ENCODE measurements at places on chromosomes 12 and 14.
A peak's percentile ranks its signal among the peaks of the same experiment; 100 is the strongest.

DNA sequence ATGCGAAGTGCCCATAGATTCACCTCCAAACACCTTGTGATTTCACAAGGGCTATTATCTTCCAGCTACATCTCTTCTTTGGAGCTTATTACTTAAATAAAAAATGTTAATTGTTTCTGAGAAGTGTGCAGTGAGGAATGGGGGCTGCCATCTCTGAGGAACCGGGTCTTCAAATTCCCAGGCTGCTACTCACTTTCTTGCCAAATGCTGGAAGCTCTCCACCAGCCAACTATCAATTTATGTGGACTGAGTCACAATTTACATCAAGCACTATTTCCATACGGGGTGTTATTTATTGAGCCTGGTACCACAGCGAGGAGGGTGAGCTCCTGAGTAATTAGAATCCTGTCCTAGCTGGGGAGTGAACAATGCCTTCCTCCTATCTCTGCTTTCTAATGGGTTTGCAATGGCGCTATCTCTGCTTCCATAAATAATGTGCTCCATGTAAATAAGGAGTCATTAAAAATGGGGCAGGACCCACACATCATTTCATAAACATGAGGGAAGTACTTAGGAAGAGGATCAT is 898.3 kb downstream of the VRK1 start:
- DNase-seq = peak; percentile 17

- no peak for DNase-seq
Observed at GRCh38 chr14:94174604-94175010, 485 bp downstream of the PPP4R4 start.

DNA sequence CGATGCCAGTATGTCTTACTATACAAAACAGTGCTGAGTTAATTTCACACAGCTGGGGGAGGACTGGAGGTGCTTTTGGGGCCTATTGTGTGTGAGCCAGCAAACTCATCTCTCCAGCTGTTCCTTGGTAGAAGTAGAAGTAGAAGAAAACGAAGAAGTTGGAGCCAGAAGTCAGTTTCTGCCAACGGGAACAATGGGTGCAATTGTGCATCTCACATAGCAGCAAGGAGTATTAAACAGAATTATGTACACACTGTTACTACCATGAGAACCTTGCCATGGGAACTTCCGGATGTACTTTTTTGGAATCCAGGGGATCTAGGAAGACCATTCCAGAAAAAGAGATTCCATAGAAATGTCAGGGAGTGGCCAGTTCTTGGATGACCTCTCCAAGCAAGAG is 88.6 kb downstream of the VCPKMT start:
- no peak for DNase-seq

DNA sequence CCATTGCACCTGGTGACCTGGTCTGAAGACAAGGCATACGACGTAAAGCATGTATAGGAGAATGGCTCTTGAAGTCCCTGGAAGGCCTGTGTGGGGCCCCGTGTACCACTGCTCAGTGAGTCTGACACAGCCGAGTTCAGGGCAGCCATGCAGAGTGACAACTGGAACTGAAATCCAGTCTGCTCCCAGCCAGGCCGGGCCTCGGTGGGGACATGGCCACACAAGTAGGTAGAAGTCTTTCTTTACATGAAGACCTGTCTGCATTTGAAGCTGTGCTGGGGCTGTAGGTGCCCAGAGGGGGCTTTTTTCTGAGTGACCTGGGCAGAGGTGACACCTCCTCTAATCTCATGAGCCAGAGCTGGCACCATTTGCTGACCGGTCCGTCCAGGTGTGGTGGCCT is 35.7 kb downstream of the ADGRD1 start:
- no peak for DNase-seq

- no peak for DNase-seq
Observed at GRCh38 chr12:130462558-130463274, 125.0 kb downstream of the PIWIL1 start.

DNA sequence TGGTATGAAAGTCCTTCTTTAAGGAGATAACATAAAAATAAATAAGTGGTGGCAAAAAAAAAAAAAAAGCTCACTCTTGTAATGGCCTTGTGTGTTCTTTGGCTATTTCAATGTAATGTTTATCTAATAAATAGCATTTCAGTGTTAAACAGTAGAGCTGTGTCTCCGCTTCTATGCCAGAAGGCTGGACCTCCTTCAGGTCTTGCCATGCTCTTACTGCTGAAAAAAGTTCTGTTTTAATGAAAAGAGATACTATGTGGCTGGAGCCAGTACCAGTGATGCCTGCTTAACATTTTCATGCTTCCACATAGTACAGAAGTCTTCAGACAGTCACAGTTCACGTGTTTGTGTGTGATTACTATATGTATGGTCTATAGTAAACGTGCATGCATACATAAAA is 74.1 kb upstream of the PRICKLE1 start:
- DNase-seq = no peak

GRCh38 chr12:116043659-116044535 is 233.6 kb downstream of the MED13L start:
- no peak for DNase-seq

- no peak for DNase-seq
Observed at GRCh38 chr12:132807295-132808092, 21.2 kb downstream of the GOLGA3 start.

- DNase-seq = no peak
Observed at GRCh38 chr12:62854024-62854423, 80.9 kb downstream of the PPM1H start.

DNA sequence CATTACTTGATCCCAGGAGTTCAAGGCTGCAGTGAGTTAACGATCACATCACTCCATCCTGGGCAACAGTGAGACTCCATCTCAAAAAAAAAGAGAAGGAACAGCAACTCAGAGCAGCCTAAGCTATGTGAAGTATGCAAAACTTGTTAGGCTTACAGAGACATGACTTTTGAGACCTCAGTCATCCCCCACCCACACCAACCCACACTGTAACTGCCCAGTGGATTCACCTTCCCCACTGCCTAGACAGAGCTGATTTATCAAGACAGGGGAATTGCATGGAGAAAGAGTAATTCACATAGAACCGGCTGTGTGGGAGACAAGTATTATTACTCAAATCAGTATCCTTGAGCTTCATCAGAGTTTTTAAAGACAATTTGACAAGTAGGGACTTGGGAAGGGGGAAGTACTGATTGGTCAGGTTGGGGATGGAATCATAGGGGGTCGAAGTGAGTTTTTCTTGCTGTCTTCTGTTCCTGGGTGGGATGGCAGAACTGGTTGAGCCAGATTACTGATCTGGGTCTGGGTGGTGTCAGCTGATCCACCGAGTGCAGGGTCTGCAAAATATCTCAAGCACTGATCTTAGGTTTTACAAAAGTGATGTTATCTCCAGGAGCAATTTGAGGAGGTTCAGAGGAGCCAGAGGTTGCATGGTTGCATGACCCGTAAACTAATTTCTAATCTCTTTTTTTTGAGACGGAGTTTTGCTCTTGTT is 6.2 kb upstream of the WDR89 start:
- peak; percentile 42 for DNase-seq

DNA sequence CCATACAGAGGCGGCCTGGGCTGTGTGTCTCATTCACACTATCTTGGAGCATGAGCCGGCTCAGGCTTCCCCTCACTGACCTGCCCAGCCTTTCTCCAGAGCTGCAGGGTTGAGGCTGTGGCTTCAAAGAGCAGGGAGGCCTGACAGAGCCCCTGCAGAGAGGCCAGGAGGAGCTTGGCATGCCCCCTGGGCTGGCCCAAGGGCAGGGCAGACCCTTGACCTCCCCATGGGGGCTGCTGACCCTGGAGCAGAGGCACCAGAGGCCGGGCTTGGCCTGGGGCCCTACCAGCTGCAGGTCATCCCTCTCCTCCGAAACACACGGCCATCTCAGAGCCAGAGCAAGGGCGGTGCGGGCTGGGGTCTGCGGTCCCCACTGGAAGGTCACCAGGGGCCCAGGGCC is 46.6 kb upstream of the FZD10 start:
- DNase-seq = no peak
